ENCODE measurements at places on chromosomes 16 and 17. TPM values are rescaled to one million over a fixed set of nuclear protein-coding genes. Genes with fewer than 3 reads are reported as not detected.

GRCh38 chr16:84024854-84025253, 17.7 kb downstream of the SLC38A8 start:
- DNase-seq: no peak

DNA sequence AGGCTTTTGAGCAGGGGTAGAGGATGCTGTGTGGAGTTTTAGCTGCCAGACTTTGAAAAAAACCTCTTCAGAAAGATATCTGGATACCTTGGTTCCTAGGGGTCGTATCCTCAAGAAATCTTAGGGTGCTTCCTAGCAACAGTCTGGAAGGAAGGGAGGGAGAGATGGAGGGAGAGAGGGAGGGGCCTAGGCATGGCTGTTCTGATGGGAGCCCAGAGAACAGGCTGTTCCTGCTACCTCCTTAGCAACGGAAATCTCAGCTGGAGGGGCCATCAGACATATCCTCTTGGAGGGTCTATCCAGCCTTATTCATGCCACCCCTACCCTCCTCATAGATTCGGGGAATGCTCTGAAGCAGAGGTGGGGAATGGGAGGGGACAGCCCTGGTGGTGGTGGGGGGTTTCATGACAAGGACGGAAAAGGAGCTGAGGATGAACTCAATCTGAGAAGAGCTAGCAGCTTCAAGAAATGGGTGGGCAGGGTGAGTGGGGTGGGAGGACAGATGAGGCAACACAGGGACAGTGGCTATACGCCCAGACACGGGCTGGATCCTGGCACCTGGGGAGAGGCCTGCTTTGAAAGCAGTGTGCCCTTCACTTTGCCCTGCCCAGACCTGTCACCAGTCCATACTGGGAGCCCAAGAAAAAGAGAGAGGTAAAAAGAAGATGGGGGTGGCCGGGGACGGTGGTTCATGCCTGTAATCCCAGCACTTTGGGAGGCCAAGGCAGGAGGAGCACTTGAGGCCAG, 2.9 kb upstream of the THRA start:
- no peak for DNase-seq

DNA sequence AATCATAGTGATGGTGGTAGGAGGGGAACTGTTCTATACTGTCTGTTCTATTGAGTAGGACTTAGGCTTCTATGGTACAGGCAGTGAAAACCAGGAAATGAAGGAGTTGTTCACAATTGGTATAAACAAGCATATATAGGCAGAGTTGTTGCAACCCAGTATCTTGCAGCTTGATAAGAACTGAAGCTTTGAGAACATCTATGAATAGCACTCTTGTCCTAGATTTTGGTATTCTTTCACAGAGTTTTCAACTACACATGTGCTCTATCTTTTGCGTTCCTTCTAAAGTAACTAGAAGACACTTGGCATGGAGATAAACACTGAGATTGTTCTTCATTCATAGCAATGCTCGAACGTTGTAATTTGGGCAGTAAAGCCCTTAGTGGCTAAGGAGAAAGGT, 91.8 kb downstream of the KCNJ2 start:
- no peak for DNase-seq

- DNase-seq: no peak
Observed at GRCh38 chr17:49482144-49482817, 12.8 kb upstream of the NGFR start.

DNA sequence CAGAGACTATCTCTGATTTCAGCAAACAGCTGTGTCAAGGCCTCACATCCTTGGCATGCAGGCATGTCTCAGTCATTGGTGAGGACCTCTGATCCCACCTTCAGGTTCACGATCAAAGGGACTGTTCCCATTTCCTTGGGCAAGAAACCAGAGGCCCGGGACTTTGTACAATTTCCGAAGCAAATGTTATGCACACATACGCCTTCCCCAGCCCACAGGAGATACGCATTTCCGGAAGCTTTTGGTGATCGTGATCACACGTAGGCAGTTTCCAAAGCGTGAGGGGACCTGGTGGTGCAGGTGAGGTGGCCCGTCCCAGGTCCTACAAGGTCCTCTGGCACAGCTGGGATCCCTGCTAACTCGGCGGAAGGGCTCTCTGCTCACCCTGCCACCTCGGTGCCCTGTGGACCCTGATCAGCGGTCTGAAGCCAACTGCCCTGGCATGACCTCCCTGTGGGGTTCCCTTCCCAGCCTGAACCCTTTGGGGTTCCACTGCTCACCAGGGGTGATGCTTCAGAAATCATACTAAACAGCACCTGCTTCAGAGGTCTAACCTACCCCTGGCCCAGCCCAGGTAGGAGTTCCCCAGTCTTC, 28.8 kb upstream of the KLHDC4 start:
- DNase-seq: no peak

GRCh38 chr17:75241502-75241901, 19.9 kb downstream of the GGA3 start:
- no peak for DNase-seq

- no peak for DNase-seq
Observed at GRCh38 chr17:73706858-73707257, 62.6 kb upstream of the SDK2 start.

GRCh38 chr16:88846088-88846487, 10.7 kb downstream of the GALNS start:
- no peak for DNase-seq

- peak; percentile 36 for DNase-seq
Observed at GRCh38 chr17:59001158-59001814, 105.4 kb downstream of the TRIM37 start.

DNA sequence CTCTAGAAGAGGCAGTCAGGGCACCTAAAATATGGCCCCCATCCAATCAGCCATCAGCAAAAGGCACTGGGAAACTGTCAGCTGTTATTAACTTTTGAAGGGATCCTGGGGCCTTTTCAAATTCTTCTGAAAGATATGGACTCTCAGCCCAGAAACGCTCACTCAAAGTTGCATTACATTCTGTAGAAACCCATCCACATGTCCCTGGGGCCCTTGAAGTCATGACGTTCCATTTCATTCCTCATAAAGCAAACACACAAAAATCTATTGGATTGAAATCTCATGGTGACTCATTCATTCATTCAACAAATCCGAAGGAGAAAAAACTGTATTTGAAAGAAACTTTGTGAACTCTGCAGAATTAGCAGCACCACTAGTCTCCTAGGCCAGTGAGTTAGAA, 215.3 kb downstream of the C16orf95 start:
- DNase-seq: no peak

DNA sequence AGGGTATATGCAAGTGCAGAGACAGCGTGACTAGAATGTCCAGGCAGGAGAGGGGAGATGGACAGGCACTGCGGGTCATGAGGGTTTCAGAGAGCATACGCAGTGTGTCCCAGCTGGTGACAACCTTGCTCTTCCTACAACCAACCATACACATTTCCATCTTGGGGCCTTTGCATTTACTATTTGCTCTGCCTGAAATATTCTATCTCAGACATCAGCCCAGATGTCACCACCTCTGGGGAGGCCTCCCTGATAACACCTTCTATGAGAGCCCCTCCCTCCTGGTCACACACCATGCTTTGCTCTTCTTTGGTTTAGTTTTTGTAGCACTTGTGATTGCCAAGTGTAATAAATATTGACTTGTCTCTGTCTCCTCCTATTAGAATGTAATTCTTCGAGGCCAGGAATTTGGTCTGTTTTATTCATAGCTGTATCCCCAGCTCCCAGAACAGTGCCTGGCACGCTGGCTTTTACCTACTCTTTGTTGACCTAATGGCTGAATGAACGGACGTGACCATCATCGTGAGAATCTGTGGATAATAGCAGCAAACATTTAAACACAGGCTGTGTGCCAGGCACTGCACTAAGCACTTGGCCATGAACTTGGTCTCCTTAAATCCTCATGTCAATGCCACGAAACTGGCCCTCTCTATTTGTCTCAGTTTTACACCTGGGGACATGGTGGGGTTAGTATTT, 51.9 kb downstream of the PLCG2 start:
- no peak for DNase-seq

DNA sequence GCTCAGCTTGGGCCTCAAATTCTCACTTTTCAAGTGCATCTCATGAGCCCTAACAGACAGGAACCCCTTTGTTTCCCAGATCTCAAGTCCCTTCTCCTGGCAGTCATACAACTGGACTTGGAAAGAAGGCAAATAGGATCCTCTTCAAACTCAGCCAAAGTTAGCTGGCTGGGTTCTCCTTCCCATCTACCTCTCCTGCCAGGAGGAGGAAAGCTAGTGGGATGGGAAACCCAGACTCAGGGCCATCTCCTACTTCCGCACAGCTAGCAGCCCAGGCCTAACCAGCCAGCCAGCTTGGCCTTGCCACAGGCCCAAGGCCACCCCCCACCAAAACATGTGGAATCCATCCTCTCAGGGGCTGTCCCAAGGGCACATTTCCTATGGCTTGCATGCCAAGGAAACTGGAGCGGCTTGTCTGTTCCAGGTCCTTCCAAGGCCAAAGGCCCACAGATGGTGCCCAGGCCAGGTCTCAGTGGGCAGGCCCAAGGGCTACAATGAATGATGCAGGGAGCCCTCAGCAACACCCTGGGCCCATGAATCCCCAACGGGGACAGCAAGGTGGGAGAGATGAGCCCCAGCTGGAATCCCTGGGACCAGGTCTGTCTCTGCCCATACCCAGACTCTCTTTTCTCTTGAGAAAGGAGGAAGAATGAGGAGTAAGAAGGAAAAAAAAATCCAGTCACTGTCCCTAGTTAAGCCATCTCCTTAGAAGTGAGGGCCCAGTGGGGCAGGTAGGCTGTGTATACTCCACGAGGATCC, 1.7 kb downstream of the SMARCD2 start:
- no peak for DNase-seq

GRCh38 chr17:63826468-63827001, 696 bp upstream of the PSMC5 start:
- DNase-seq: no peak

DNA sequence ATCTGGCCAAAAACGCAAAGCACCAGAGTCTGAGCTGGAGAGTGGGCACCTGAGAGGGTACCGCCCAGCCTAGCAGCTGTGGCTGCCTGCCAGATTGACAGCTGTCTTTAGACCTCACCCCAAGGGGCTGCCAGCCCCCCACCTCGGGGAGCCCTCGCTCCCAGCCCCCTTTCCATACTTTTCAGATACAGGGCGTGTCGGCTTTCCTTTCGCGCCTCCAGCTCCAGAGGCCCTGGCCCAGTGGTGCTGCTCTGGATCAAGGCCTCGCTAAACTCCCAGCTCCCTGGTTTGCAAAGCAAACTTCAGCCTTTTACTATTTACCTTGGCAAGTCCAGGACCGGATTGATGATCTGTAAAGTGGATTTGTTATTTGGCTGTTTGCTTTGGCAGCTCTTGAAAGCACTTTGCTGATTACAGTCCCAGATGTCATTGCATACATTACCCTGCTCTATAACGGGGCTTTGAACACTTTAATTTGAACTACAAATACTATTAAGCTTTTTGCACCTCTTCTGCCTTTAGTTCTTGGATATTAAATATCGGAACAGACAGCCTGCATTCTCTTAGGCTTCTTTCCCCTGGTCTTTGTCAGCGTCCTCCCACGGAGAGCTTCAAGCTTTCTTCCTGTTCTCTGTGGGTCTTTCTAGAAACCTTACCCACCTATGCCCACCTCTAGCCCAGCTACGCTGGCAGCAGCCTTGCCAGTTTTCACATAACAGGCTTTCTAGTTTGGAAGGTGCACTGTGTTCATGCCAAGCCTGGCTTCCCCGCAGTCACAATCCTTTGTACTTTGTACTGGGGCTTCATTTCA, 63.6 kb upstream of the TBX2 start:
- no peak for DNase-seq

GRCh38 chr17:38885044-38885727, 15.3 kb downstream of the LASP1 start:
- DNase-seq: no peak

DNA sequence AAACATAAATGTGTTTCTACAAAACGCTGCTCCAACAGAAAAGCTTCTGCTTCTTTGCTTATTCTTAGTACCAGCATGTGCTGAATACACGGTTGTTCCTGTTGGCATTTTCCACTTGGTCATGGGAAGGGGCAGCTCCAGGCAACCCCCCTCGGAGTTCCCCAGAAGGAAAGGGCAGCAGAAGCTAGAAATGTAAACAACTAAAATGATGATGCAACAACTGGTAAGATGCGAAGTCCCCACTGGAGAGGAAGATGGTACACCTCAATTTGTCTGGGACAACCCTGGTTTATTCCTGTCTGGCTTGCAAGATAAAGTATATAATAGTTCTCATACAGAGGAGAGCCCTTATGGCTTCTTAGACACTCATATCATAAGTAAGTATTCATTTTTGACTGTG, 9.2 kb upstream of the CCL13 start:
- no peak for DNase-seq

DNA sequence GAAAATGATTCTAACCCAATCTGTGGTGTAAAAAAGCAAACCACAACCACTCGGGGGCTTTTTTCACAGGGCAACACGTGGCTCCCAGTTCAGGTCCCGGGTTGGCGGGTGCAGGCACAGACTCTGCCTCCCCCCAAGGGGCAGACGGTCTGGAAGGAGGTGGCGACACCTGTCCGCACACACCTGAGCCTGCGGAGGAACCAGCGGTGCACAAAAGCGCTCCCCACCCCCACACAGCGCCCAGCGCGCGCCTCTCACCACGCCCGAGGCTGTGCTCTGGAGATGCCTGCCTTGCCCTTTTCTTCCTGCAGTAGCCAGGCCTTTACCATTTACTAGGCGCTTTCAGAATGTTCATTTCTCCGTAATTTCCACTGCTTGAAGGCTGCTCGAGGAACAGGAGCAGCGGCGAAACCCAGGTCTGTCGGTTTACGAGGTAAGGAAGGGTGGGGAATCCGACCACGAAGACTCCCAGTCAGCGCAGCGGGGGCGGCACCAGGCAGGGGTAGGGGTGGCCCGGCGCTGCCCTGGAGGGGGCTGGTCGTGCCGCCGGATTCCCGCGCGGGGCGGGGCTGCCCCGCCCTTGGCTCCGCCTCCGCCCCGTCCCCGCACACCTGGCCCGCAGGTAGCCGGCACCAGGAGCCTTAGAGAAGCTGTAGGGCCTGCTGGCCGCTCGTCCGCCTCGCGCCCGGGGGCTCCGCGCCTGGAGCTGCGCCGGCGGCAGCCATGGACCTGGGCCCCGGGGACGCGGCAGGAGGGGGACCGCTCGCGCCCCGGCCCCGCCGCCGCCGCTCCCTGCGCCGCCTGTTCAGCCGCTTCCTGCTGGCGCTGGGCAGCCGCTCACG, at the start of gene USP43:
USP43 (plus strand) TSS at position 608 of the 842 bp plus-strand sequence; CDS start at position 724, 116 bp downstream.
- DNase-seq: no peak

DNA sequence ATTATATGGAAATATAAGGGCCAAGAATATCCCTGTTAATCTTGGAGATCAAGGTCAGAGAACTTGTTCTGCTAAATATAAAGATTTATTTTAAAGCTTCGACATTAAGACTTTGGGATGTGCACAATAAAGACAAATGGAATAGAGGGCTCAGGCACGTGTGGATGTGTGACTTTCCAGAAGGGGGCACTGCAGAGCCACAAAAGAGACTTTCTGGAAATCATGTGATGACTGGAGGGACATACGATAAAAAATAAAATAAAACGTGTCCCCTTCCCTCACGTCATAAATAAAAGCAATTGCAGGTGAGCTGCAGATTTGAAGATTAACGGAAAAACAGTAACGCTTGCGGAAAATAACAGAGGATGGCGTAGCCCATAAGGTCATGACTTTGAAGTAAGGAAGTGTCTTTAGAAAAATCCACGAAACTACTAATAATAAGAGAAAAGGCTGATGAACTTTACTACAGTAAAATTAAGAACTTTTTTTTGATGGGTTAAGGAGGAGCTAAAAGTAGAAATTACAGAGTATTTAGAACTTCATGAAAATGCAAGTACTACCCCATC, 9.4 kb upstream of the ENGASE start:
- DNase-seq: no peak

The ABCA6 gene
- 0.58 TPM for total RNA-seq

The CA4 gene
- 4.0 TPM for total RNA-seq

The GCGR gene
- total RNA-seq: not detected

The ZNF423 gene
- total RNA-seq: 1.8 TPM

The CTRB2 gene
- total RNA-seq: not detected

The CCDC78 gene
- total RNA-seq: 0.41 TPM

The TLCD3B gene
- not detected for total RNA-seq

The HSD3B7 gene
- 7.8 TPM for total RNA-seq

The CRYBA1 gene
- not detected for total RNA-seq

The CAMKK1 gene
- total RNA-seq: 3.7 TPM
